ENCODE measurements at places on chromosomes 2 and 18.
A peak's percentile ranks its signal among the peaks of the same experiment; 100 is the strongest.

GRCh38 chr2:136206613-136207012, 88.7 kb upstream of the CXCR4 start:
- no peak for DNase-seq

GRCh38 chr2:12935222-12935621, 218.5 kb downstream of the TRIB2 start:
- no peak for DNase-seq

- no peak for DNase-seq
Measured at GRCh38 chr2:127659408-127660290, 13.7 kb downstream of the GPR17 start.

- no peak for DNase-seq
Measured at GRCh38 chr2:178829299-178829960, 22.2 kb upstream of the TTN start.

- no peak for DNase-seq
Measured at GRCh38 chr18:58101291-58101794, 57.3 kb downstream of the NEDD4L start.

GRCh38 chr2:105052773-105053172, 14.9 kb downstream of the MRPS9 start:
- DNase-seq = no peak

DNA sequence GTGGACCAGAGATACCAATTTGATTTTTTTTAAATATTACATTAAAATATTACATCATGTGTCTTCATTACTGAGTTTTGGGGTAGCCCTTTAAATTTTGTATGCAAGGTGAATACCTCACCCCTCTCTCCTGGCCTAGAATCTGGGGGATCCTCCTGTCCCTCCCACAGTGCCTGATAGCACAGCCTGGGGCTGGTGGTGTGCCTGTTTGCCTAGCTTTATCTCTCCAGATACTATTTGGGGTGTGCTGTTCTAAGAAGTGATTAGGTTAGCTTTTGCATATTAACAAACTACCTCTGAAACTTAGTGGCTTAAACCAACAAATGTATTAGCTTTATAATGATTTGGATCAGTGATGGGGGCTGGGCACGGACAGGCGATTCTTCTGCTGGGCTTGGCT, 20.7 kb upstream of the B3GNT7 start:
- no peak for DNase-seq

- peak; percentile 85 for DNase-seq
Measured at GRCh38 chr2:158968396-158969161, at the start of gene TANC1. TANC1 (plus strand) TSS chr2:158968640; CDS start chr2:159065911, 97,271 bp downstream.

- DNase-seq = no peak
Measured at GRCh38 chr2:188305271-188305670, 13.6 kb downstream of the GULP1 start.

- DNase-seq = peak; percentile 19
Measured at GRCh38 chr2:145380436-145381017, 860.6 kb upstream of the ZEB2 start.

DNA sequence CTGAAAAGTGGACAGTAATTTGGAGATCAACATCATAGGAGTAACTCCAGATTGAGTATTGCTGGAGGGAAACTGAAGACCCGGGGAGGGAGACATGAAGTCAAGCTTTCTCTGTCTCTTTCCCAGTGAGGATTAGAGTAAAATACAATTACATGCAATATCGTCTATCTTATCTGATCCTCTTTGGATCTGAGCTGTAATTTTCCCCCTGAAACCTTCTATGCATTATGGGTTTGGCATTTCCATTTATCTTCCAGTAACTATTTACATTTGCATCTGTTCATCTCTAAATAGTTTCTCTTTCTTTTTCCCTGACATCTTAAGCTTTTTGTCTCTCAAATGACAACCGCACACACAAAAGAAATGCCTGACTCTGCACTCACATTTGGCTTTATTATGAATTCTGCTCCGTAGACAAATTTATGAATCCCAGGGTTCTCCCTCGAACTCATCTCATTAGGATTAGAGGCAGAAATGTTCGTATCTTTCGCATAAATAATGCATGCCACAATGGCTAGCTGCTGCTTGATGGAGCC, 113.1 kb downstream of the SPP2 start:
- no peak for DNase-seq

- DNase-seq = no peak
Measured at GRCh38 chr18:45554389-45554737, 60.9 kb upstream of the SLC14A2 start.

- no peak for DNase-seq
Measured at GRCh38 chr18:59311631-59312030, 6.8 kb downstream of the CPLX4 start.

DNA sequence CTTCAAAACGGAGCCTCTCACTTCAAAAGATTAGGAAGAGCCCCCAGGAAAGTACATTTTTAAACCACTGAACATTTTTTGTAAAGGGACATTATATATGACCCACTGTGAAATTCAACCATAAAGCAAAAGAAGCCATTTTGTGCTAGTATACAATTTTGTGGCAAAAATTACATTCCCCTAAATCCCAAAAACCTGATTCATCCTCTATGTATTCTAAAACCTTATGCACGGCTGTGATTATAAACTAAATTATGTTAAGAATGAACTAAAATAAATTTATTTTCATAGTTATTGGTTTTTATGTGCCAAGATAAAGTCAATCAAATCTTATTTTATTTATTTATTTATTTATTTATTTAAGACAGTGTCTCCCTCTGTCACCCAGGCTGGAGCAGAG, 48.5 kb downstream of the RTN4 start:
- DNase-seq = no peak

Data from Caki2 (cell line).